ENCODE measurements at places on chromosomes 3 and 15. TPM values are rescaled to one million over a fixed set of nuclear protein-coding genes. Genes with fewer than 3 reads are reported as not detected.

- no peak overlapping the region for H3K27ac ChIP-seq
- no peak for DNase-seq
- no peaks in the 10 kb centered on the region for H3K27me3 ChIP-seq
- H3K36me3 ChIP-seq, result no peaks in the 10 kb centered on the region
Observed at GRCh38 chr3:23075496-23075895, 127.6 kb upstream of the UBE2E2 start.

DNA sequence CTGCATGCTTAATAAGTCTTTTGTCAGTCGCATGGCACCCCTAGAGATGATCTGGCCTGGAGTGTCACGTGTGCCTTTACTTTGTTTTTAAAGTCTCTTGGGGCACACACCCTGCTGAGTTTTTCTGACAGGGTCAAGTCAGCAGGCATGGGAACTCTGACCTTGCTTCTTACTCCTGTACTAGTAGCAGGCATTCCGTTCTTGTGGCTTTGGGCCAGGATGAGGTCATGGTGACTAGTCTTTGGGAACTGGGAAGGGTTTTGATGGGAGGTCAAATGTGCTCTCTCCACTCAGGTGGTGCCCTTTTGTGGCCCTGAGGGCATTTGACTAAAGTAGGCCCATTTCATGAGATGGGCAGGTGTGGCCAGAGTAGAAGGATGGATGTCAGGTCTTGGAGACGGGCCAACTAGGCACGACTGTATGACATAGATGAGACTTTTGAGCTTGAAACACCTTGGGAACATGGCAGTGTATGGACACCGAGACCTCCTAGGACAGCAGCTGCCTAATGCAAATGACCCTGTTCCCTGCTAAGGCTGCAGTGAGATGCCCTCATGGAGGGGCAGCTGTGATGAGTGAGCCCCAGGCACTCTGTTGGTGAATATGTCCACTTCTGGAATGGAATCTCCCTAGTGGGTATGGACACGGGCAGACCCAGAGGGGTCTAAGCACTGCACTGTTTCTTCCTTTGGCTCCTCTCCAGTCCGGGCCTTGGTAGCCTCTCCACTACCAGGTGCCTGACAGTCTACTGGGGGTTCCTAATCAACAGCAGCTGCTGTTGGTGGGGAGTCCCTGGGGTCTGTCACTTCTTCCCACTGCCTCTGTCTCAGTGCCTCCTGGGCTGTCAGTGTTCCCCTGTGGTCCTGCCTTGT, 16.4 kb downstream of the SRPRB start:
- no peaks in the 10 kb centered on the region for H3K4me1 ChIP-seq
- no peaks in the 10 kb centered on the region for H3K27me3 ChIP-seq
- H3K27ac ChIP-seq, result no peak overlapping the region
- H3K36me3 ChIP-seq, result peaks cover 7% of the 10 kb centered on the region
- no peak overlapping the region for H3K4me3 ChIP-seq

DNA sequence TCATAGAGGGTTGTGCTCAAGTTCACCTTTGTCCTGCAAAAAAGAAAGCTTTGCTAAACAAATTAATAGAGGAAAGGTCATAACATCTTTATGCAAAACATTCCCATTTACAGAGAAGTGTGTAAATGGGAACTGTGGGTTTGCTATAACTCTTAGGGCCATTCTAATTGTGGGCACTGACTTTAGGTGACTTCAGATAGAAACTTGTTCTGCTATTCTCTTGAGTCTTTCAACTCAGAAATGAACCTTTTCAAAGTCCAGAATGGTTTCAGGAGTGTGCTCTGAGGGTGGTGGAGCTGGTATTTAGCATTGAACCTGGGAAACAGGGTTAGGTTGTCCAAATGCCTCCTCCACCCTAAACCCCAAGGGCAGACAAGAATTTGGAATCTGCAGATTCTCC, 34.0 kb downstream of the SPTSSB start:
- H3K36me3 ChIP-seq, result no peaks in the 10 kb centered on the region
- H3K27me3 ChIP-seq, result no peaks in the 10 kb centered on the region
- DNase-seq, result no peak
- no peak overlapping the region for H3K27ac ChIP-seq
- no peak overlapping the region for H3K4me3 ChIP-seq

DNA sequence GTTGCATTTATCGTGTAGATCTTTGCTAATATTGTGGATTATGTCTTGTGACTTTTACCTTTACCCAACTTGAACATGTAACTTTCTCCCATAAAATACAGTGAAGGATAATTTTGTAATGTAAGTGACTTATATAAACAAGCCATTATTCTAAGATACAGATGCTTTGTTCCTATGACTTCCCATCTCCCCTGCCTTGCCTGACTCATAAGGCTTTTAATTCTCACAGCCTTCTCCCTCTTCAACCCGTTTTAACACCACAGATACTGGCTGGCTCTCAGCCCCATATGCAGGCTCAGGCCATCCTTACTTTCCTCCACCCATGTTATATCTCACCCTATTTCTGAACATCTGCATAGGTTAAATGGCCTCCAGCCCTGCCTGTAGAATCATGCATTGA, 4.1 kb downstream of the CCNDBP1 start:
- no peak for DNase-seq
- no peak overlapping the region for H3K4me3 ChIP-seq
- no peaks in the 10 kb centered on the region for H3K27me3 ChIP-seq
- peaks cover 9% of the 10 kb centered on the region for H3K36me3 ChIP-seq
- peaks cover 4% of the 10 kb centered on the region for H3K4me1 ChIP-seq
- H3K27ac ChIP-seq, result no peak overlapping the region

DNA sequence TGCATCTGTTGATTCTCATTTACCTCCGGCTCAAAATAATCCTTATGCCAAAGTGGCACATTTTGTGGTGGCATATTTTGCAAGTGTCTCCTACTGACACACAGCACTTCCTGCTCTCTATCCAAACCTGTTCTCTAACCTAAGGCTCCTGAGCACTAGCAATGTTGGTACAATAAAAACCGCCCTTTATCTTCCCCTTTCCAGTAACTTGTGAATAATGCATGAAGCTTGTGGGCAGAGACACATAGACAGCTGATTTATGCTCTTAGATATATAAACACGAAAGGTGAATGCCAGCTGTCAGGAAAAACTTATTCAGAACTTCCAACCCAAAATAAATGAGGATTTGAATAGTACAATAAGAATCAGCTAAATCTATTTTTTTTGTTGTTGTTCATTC, 34.6 kb upstream of the ARPIN start:
- no peaks in the 10 kb centered on the region for H3K27me3 ChIP-seq
- no peaks in the 10 kb centered on the region for H3K36me3 ChIP-seq
- no peak overlapping the region for H3K27ac ChIP-seq
- H3K4me1 ChIP-seq, result no peaks in the 10 kb centered on the region

DNA sequence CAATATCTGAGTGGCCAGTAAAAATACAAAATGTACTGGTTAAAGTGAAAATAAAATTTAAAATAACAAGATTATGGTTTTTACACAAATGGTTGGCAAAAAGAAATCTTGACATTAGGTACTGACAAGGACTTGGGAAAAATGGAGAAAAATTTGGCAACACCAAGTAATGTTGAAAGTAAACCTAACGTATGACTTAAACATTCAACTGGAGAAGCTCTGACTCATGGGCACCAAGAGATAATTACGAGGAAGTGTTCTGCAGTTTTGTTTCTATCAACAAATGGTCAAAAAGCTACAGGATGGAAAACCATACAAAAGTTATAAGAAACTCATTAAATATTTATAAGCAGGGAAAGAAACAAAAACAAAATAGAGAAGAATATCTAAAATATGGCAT, 177.7 kb downstream of the ZNF385D start:
- H3K27me3 ChIP-seq, result no peaks in the 10 kb centered on the region
- H3K27ac ChIP-seq, result no peak overlapping the region
- no peak for DNase-seq
- H3K4me3 ChIP-seq, result no peak overlapping the region
- no peaks in the 10 kb centered on the region for H3K4me1 ChIP-seq

DNA sequence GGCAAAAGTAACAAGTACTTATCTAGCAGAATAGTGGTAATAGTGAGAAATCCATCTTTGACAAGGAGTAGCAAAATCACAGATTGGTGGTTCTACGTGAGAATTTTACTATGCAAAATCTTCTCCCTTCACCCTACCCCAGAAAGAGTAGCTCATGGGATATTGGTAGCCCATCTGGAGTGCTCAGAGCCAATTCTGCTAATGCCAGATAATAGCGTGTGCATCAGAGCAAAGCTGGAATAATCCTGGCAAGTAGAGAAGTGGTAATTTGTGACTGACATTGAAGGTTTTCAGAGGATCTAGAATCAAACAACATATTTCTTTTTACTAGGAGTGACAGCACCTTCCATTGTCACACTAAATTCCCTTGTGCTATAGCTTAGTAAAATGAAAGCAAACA, 192.9 kb downstream of the ZBBX start:
- no peaks in the 10 kb centered on the region for H3K27me3 ChIP-seq
- H3K4me1 ChIP-seq, result no peaks in the 10 kb centered on the region
- H3K27ac ChIP-seq, result no peak overlapping the region
- DNase-seq, result no peak
- H3K36me3 ChIP-seq, result no peaks in the 10 kb centered on the region
- H3K4me3 ChIP-seq, result no peak overlapping the region

GRCh38 chr15:22958487-22959280, 21.5 kb downstream of the CYFIP1 start:
- no peak for DNase-seq
- H3K4me3 ChIP-seq, result no peak overlapping the region
- peaks cover 8% of the 10 kb centered on the region for H3K27me3 ChIP-seq
- no peaks in the 10 kb centered on the region for H3K36me3 ChIP-seq
- H3K27ac ChIP-seq, result no peak overlapping the region

GRCh38 chr3:72150634-72151412, 365.9 kb upstream of the PROK2 start:
- H3K4me1 ChIP-seq, result no peaks in the 10 kb centered on the region
- no peak overlapping the region for H3K4me3 ChIP-seq
- no peaks in the 10 kb centered on the region for H3K36me3 ChIP-seq
- H3K27me3 ChIP-seq, result no peaks in the 10 kb centered on the region

- H3K27ac ChIP-seq, result no peak overlapping the region
- H3K4me1 ChIP-seq, result peaks cover 7% of the 10 kb centered on the region
- H3K36me3 ChIP-seq, result no peaks in the 10 kb centered on the region
- DNase-seq, result no peak
- no peak overlapping the region for H3K4me3 ChIP-seq
- peaks cover 11% of the 10 kb centered on the region for H3K27me3 ChIP-seq
Observed at GRCh38 chr15:29677871-29678461, 144.3 kb downstream of the TJP1 start.

DNA sequence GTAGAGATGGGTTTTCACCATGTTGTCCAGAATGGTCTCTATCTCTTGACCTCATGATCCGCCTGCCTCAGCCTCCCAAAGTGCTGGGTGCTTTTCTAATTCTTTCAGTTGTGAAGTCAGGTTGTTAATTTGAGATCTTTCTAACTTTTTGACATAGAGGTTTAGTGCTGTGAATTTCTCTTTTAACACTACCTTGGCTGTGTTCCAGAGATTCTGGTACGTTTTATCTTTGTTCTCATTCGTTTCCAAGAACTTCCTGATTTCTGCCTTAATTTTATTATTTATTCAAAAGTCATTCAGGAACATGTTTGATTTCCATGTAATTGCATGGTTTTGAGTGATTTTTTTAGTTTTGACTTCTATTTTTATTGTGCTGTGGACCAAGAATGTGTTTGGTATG, 63.5 kb upstream of the CCDC54 start:
- no peak overlapping the region for H3K4me3 ChIP-seq
- DNase-seq, result no peak
- no peaks in the 10 kb centered on the region for H3K27me3 ChIP-seq
- H3K27ac ChIP-seq, result no peak overlapping the region
- H3K36me3 ChIP-seq, result no peaks in the 10 kb centered on the region
- no peaks in the 10 kb centered on the region for H3K4me1 ChIP-seq

DNA sequence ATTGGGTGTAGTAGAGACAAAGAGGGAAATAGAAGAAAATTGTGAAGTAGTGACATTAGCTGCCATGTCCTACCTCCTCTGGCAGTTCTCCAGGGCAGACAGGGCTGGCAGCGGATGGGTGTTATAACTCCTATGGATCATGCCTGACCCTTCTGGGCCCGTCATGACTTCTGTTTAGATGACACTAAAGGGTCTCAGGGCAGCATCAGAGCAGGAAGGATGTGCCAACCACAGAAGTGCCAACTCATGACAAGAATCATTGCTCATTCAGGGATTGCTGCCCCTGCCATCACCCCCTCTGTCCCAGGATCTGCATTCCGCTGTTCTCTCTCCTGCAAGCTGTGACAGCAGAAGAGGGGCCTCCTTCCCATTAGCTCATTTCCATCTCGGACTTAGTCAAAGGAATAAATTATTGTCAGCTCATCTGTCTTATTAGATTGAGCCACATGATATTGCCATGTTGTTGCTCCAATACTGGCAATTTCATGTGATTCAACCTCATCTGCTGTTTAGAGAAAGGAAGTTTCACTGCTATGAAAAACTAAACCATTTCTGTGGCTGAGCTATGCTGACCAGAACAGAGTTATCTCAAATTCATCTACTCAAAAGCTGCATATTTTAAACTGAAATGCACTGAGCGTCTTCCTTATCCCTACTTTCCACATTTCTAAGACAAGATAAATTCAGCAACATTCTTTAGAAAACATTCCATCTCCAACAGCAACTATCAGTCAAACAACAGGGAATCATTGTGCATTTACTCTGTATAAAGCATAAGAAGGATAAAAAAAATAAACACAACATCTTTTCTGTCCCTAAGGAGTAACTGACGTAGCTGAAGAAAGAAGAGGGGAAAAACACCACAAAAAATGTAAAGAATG, 271.6 kb downstream of the FHIT start:
- H3K4me3 ChIP-seq, result no peak overlapping the region
- H3K27me3 ChIP-seq, result no peaks in the 10 kb centered on the region
- no peak for DNase-seq
- no peaks in the 10 kb centered on the region for H3K4me1 ChIP-seq
- no peak overlapping the region for H3K27ac ChIP-seq

GRCh38 chr3:134685929-134686802, 35.3 kb upstream of the KY start:
- no peak overlapping the region for H3K27ac ChIP-seq
- H3K36me3 ChIP-seq, result no peaks in the 10 kb centered on the region
- no peaks in the 10 kb centered on the region for H3K4me1 ChIP-seq
- no peak for DNase-seq
- H3K4me3 ChIP-seq, result no peak overlapping the region

DNA sequence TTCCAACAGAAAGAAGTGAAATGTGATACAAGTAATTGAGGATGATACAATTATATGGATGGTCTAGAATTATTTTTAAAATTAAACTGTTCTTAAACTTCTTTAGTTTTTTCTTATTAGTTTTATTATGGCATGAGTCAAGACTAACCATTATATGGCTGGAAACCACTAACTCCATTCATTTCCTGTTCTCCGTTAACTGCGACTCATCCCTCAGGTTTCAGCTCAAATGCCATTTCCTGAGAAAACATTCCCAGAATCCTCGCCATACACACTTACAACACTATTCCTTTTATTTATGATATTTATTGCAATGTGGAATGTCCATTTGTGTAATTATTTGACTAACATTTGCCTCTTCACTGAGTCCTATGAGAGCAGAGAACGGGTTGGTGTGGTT, 394.1 kb downstream of the SOX2 start:
- no peaks in the 10 kb centered on the region for H3K36me3 ChIP-seq
- no peaks in the 10 kb centered on the region for H3K4me1 ChIP-seq
- no peak for DNase-seq
- no peak overlapping the region for H3K4me3 ChIP-seq

GRCh38 chr3:121566773-121567172, 976 bp upstream of the ARGFX start:
- no peaks in the 10 kb centered on the region for H3K4me1 ChIP-seq
- H3K4me3 ChIP-seq, result no peak overlapping the region
- H3K27me3 ChIP-seq, result no peaks in the 10 kb centered on the region
- no peak overlapping the region for H3K27ac ChIP-seq
- H3K36me3 ChIP-seq, result no peaks in the 10 kb centered on the region
- DNase-seq, result no peak

PPM1L gene
- 25.2 TPM for total RNA-seq

PEX11A gene
- total RNA-seq, result 4.5 TPM

CERS3 gene
- total RNA-seq, result not detected

TRH gene
- 0.19 TPM for total RNA-seq

SOX14 gene
- not detected for total RNA-seq

DNAH12 gene
- 0.02 TPM for total RNA-seq

SUSD5 gene
- total RNA-seq, result 3.1 TPM
